ENCODE measurements at places on chromosomes 1 and 21.
A peak's percentile ranks its signal among the peaks of the same experiment; 100 is the strongest.

- DNase-seq: no peak
These were observed 2.8 kb downstream of the CFHR4 start for GRCh38 chr1:196890668-196891067.

DNA sequence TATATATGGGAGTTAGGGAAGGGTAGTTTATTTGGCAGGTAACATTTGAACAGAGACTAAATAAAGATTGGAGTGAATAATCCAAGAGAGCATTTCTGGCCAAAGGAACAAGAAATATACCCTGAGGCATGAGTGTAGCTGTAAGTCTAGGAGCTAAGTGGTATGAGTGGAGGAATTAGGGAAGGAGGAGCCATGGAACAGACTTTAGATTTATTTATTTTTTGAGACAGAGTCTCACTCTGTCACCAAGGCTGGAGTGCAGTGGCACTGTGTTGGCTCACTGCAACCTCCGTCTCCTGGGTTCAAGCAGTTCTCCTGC is 18.4 kb downstream of the CAPZA1 start:
- DNase-seq: no peak

DNA sequence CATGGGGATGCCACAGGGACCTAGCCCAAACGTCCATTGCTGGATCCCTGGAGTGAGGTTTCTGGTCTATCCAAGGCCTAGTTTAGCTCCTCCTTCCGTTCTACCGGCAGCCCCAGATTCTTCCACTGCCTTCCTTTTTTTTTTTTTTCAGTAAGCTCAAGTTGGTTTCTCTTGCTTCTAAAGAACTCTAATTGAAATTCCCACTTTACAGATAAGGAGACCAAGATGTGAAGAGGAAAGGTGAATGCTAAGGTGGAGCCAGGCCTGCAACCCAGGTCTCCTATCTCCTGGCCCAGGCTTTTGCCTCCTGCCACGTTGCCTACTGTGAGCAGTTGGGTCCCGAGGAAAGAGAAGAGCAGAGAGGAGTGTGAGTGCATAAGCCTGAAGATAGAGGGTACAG is 31.5 kb upstream of the CLIC4 start:
- no peak for DNase-seq

GRCh38 chr1:2778220-2778592 is 23.3 kb downstream of the TTC34 start:
- no peak for DNase-seq

DNA sequence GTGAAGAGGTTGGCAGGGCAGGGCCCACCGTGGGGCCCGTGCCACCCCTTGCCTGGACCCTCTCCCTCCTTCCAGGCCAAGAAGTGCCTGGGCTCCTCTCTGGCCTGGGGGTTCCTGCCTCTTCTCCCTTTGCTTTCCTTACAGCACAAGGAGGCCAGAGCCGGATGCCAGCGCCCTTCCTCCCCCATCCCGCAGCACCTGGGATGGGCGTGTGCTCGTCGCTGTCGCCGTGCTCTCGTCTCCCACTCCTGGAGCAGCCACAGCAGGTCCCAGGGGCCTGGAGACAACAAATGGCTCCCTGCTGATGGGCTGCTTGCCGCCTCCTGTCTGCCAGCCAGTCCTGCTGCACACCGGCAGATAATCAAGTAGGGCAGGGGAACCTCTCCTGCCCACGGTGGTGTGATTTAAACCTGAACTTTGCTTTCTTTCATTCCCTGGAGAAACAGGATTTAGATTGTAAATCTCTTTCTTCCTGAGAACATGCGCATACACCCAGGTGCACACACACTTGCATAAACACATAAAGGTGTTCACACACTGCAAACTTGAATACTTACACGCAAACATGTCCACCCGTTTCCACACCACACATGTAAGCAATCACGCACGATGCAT is 50.8 kb upstream of the POU3F1 start:
- DNase-seq: no peak

GRCh38 chr1:155078469-155079209 is at the start of gene EFNA3:
Gene EFNA3 (plus strand): TSS chr1:155078837. CDS start chr1:155078942, 105 bp downstream.
- peak; percentile 57 for DNase-seq

DNA sequence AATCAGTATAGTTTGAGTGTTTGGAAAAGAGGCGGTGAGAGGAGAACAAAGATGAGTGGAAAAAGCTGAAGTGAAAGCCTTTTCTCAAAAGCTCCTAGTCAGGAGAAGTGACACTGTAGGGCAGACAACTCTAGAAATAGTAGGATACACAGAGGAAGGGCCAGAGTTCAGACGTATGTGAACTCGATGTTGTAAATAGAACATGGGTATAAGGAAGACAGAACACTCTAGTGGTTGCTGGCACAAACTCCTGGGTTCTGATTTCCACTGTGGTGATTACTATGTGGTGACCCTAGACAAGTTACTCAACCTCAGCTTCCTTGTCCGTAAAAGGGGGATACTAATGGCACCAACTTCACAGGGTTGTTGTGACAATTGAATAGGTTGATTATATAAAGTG is 30.2 kb upstream of the MGST3 start:
- no peak for DNase-seq

DNA sequence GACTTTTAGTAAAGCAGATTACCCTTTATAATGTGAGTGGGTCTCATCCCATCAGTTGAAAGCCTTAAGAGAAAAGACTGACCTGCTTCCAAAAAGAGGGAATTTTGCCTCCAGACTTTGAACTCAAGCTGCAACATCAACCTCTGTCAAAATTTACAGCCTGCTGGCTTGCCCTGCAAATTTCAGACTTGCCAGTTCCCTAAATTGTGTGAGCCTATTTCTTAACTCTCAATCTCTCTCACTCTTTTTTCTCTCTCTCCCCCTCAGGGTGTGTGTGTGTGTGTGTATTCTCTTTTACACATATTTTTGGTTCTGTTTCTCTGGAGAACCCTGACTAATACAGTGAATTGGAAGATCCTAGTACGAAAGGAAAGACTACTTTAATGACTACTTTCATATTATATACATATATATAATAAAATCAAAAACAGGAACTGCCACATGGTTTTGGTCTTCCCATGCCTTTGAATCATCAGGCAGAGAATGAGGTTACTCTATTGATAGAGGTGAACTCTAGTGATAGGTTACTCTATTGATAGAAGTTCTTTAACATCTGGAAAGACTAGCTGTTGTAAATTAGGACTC is 6.4 kb downstream of the OR2C3 start:
- no peak for DNase-seq

GRCh38 chr1:25472471-25472870 is 41.8 kb downstream of the MACO1 start:
- no peak for DNase-seq

DNA sequence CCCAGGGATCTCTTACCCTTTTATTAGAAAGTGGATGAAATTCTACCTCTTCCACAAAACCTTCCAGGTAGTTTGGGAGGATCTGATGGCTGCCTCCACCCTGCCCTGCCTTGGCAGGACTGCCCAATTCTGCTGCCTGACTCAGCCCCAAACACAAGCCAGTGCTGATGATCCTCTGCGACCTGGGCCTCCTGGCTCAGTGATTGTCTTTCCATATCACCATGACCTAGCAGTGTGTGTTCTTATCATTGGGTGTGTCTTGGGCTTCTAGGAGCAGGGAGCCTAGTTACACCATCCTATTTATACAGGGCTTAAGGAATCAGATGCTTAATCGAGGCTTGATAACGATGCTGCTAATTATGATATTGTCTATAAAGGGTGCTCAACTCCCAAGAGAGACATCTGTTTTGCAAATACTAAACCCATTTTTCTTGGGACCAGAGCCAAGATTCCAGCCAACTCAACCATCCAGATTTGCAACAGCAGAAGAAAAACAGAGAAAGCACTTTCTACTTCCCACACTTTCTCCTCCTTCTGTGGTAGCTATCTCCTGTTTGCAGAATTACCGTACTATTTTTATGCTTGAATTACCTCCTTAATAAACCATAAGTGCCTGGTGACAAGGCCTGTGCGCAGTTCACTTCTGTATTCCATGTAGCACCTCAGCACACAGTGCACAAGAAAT is 36.5 kb upstream of the KIF21B start:
- DNase-seq: no peak

GRCh38 chr1:174740249-174740968 is 259.3 kb upstream of the CACYBP start:
- DNase-seq: no peak

- DNase-seq: no peak
These were observed 26.5 kb downstream of the WDR64 start for GRCh38 chr1:241678536-241678935.

GRCh38 chr1:81832573-81832972 is 31.8 kb downstream of the ADGRL2 start:
- no peak for DNase-seq

DNA sequence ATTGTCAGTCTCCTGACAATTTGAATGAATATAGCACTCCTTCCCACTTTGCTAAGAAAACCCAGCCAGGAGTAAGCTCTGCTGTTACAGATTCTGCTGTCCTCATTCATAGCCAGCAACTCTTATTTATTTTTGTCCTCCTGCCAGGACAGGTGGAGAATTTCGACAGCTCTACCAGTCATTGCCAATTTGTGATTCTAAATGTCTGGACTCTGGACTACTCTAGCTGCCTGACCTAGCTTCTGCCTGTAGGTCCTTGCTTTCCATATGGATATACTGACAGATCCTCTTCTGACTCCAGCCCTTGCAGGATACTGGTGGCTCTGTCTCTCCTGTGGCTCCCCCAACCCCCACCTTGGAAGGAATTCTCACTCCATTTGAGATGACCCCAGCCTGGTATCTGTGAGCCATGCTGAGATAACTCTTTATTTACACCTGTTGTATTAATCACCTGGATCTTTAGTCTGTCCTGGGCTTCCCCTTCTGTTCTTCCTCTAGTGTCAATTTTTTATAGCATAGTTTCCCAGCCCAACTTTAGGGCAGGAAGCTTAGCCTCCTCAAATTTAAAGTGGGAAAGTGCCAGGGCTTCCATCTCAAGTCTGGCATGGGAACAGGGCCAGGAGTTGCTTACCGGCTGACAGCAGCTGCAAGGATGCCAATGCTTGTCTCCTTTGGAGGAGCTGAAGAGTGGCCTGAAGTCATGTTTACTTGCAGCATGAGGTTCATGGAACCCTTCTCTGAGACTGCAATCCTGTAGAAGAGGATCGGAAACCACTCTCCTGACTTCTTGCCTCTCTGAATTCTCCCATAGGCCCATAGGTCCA is 6.7 kb downstream of the PM20D1 start:
- no peak for DNase-seq

Measured in stimulated activated naive CD8-positive, alpha-beta T cell treated with anti-CD3 and anti-CD28 coated beads, Interleukin-15, amount 100 ng/mL, for 72 hours (primary cell).